ENCODE measurements at places on chromosomes 6 and 20.

DNA sequence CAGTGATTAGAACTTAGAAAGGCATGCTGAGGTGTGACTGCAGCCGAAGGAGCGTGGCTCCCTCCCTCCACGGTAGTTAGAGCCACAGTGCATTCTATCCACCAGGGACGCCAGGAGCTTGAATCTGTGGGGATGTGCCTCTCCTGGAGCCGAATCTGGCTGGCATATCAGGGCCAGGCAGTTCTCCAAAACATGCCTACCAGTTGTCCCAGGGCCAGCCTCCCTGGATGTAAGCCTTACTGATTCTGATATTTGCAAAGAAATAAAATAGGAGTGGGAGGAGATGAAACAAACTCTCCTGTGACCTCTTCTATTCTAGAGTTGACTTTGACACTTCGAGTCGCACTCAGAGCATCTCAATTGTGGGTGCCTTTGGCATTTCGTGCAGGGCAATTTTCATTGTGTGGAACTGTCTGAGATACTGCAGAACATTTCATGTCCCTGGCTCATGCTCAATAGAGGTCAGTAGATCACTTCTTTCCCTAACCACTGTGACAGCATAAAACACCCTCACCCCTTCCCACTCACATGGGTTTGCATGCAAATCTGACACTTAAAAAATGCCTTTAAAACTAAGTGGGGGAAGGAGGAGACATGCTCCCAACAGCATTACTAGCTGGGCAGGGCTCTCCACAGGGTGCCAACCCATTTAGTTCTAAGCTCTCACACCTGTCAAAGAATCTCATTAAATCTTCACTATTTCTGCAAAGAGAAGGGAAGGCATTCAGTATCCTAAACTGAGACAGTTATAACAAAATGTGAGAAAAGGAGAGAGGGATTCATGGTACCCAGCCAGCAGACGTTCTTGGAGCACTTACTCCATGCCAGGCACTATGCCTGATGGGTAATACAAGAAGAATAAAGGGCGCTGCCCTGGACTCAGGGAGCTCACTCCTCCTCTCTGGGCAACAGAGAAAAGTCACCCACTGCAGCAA is 378.9 kb downstream of the PREX1 start:
- DNase-seq, result no peak

DNA sequence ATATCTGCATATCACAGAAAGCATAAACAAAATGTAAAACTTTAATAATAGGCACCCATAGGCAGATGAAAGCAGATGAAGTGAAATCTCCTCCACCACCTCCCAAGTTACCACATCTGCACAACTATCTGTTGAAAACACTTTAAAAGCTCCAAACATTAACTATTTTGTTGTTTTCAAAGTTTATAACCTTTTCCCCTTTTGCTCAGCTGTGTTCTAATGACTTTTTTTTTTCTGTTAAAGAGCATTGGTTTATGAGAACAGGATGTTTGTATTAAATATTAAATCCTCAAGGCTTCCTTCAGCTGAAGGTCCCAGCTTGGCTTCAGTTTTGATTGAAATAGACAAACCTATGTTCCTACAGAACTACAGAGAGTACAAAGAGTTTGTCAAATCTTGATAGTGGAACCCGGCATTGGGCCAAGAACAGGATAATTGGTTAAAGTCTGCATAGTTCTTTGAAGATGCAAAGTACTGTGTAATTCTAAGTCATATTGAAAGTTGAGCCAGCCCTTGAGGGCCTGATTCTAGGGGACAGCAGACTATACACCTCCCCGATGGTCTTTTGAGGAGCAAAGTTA is 255.1 kb upstream of the JAG1 start:
- no peak for DNase-seq

DNA sequence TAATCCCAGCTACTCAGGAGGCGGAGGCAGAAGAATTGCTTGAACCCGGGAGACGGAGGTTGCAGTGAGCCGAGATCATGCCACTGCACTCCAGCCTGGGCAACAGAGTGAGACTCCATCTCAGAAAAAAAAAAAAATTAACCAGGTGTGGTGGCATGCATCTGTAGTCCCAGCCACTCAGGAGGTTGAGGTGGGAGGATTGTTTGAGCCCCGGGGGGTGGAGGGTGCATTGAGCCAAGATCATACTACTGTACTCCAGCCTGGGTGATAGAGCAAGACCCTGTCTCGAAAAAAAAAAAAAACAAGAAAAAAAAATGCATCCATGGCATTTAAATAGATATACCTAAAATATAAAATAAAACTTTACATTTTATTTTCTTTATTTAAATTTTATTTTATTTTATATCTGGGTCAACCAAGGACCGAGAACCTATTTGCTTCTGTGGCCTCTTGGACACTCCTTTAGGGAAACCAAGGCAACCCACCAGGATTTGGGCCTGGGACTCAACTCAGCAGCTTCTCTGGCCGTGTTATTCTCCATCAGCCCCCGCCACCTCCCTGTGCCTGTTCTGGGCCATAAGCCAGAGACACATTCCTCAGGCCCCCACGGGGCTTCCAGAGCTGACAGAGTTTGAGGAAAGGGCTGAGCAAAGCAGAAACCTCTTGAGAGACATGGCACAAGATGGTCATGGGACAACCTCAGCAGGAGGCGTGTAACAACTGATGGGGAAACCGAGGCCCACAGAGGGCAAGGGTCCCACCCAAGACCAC is 6.2 kb downstream of the SNTA1 start:
- no peak for DNase-seq

DNA sequence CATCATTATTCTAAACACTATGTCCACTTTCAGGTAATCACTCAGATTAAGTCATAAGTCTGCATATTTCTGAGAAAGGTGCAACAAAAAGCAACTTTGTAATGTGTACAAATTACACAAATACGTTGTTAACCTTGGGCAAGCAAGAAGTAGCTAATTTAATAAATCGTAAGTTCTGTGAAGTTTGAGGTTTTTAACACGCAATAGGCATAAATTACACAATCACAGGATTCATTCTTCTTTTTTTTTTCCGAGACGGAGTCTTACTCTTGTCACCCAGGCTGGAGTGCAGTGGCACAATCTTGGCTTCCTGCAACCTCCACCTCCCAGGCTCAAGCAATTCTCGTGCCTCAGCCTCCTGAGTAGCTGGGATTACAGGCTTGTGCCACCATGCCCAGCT is 57.2 kb upstream of the F13A1 start:
- no peak for DNase-seq

DNA sequence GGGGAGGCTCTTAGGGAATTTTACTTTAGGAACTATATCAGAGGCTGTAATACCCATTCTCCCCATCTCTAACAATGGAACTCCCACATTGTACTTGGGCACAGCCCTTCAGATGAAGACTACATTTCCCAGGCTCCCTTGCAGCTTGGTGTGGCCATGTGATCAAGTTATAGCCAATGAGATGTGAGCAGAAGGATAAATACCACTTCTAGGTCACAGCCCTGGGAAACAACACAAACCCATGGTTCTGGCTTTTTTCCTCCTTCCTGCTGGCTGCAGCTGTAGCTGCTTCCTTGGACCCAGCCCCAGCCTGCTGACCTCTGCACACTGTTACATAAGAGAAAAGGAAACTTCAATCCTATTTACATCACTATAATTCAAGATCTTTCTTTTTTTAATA is 445.9 kb upstream of the JARID2 start:
- peak; percentile 12 for DNase-seq

GRCh38 chr6:54196905-54197304 is 85.7 kb downstream of the MLIP start:
- no peak for DNase-seq

DNA sequence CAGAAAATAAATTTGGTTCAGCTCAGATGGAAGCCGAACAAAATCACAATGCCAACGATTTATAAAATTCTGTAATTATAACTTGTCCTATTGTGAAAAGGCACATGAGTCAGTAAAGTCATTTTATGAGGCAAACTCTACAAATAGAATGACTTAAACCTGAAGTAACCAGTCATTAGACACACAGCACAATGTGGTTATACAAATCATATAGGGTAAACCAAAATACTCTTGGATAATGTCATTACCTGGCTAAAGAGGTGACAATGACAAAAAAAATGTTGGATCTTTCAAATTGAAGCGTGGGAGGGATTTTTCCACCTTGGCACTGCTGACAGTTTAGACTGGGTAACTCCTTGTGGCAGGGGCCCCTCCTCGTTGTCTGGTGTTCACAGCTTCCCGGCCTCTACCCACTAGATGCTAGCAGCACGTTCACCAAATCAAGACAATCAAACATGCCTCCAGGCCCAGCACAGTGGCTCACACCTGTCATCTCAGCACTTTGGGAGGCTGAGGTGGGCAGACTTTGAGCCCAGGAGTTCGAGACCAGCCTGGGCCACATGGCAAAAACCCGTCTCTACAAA is 5.0 kb downstream of the ANKRD60 start:
- no peak for DNase-seq

DNA sequence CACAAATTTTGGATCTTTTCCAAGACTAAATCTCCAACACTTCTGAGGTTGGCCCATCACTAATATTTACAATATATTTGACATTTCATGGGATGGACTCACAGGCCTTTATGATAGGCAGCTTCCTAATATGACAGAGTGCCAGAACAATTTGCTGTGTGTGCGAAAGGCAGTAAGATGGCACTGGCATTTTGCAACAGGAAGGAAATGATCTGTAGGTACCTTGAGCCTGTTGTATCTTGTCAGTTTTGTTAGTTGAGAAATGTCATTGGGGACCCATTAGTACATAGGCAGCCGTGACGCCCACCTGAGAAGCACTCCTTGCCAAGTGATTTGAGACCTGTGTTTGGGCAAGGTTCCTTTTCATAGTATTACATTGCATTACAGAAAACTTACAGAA is 153.4 kb upstream of the HEY2 start:
- DNase-seq, result no peak

GRCh38 chr6:43376551-43376981 is 7.1 kb upstream of the ZNF318 start:
- no peak for DNase-seq

- no peak for DNase-seq
These were observed 36.5 kb upstream of the TNFAIP3 start for GRCh38 chr6:137830511-137830911.

- DNase-seq, result no peak
These were observed 65.5 kb upstream of the BHLHE23 start for GRCh38 chr20:63072231-63072791.

DNA sequence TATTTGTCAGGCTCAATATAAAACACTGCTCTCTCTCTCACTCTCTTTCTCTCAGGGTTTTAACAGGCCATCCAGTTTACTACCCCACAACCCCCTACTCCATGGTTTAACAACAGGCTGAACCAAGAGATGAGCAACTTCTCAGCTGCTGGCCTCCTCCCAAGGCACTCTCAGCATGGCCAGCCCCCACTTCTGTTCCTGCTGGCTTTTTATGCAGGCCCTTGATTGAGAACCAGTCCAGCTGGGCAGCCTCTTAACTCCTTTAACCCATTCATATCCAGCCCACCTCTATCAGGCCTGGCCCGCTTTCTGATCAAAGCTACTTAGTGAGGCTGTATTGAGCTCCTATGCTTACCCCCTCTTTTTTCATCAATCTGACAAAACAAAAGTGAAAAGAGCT is 346.8 kb upstream of the POU3F2 start:
- DNase-seq, result no peak

DNA sequence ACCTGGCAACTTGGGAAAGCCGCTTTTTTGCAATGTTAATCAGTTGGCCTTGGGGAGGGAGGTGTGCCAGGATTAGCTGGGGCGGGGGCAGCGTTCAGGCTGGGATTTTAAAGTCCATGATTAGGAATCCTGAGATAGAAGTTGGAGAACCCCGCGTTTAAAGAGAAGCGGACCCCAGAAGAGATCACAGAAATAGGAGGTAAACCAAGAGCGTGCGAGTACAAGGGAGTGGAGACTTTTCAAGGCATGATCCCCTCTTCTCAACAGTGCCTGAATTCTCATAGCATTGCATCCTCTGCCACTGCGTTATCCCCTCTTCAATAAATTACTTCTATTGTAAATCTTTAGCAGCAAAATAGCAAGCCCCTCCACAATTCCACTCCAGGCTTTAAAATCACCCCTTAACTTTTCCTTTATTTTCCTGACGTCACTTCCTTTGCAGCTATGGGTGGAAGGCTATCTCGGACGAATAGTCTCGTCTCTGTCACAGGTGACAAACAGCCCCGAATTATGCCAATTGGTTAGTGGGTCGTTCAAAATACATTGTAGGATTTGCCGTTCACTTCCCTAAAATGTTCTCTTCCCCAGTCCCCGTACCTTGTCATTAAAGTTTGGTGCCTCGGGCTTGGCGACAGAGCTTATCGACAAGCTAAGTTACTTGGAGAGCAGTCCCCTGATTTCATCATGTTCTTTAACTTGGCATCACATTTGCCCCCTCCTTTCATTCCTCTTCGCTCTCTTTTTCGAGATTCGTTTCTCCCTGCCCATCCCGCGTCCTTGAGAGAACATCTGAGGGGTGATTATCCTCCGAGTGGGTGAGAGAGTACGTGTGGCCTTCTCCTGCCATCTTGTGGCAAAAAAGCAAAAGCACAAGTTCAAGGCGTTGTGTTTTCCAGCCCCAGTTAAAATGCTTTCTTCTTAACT is 17.1 kb downstream of the OR2B2 start:
- DNase-seq, result no peak

DNA sequence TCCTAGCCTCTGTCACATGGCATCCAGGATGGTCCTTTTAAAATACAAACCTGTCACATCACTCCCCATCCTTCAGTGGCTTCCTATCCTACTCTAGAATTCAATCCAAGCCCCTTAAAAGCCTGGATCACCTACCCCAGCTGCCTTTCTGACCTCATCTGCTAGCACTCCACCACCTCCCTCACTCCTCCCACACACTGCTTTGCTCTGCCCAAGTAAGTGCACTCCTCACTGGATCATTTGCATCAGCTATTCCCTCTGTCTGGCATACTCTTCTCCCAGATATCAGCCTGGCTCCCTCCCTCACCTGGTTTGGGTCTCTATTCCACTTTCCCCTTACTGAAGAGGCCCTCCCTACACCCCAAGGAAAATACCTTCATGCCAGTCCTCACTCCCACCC is 10.5 kb downstream of the C6orf136 start:
- DNase-seq, result no peak

- DNase-seq, result no peak
These were observed 25.1 kb upstream of the TRIM26 start for GRCh38 chr6:30238178-30238795.

DNA sequence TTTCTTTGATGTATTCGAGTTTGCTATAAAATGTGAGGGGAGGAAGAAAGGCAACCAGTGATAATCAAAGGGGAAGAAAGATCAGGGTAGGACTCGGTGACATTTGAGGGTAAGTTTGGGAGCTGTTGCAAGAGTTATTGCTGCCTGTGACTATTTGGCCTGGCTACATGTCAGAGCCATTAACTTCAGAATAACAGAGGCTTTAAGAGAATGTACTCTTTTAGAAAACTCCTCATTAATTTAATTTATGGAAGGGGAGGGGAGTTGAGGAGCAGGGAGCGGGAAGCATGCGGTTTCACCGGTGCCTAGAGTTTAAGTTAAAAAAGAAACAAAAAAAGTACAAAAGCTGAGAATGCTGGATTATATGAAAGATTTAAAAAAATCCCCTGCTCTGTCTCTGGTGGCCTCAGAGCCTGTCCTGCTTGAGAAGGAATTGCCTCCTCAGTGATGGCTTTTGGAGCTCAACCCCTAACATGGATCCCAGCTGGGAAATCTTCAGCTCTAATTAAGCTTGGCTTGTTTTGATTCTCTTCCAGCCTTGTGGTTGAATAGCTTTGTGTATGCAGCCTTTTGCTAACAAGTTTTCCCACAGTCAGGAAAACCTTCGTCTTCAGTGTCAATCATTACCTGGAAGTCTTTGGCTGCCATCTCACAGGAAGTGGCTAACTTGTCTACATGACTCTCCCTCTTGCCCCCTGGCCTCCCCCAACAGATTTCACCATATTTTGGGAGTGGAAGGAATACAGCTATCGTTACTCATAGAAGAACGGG is 238.2 kb downstream of the SOX4 start:
- peak; percentile 94 for DNase-seq
